ENCODE measurements at places on chromosomes 4 and X. TPM values are rescaled to one million over a fixed set of nuclear protein-coding genes. Genes with fewer than 3 reads are reported as not detected.

- no peak for DNase-seq
- no peaks in the 10 kb centered on the region for H3K36me3 ChIP-seq
- no peaks in the 10 kb centered on the region for H3K27me3 ChIP-seq
- H3K4me3 ChIP-seq = no peak overlapping the region
These were observed 215.3 kb upstream of the AR start for GRCh38 chrX:67328476-67328875.

GRCh38 chr4:82430964-82431745, 765 bp downstream of the ENOPH1 start:
- H3K4me3 ChIP-seq = peak overlapping the region; percentile 100
- peaks cover 10% of the 10 kb centered on the region for H3K36me3 ChIP-seq
- peak overlapping the region; percentile 100 for H3K27ac ChIP-seq
- peak; percentile 26 for DNase-seq
- H3K27me3 ChIP-seq = no peaks in the 10 kb centered on the region
- peaks cover 15% of the 10 kb centered on the region for H3K4me1 ChIP-seq

GRCh38 chrX:120090208-120090607, 12.7 kb upstream of the RHOXF2B start:
- H3K36me3 ChIP-seq = no peaks in the 10 kb centered on the region
- H3K27ac ChIP-seq = no peak overlapping the region
- no peaks in the 10 kb centered on the region for H3K27me3 ChIP-seq
- H3K4me1 ChIP-seq = no peaks in the 10 kb centered on the region
- no peak overlapping the region for H3K4me3 ChIP-seq

- H3K4me1 ChIP-seq = no peaks in the 10 kb centered on the region
- H3K36me3 ChIP-seq = no peaks in the 10 kb centered on the region
- H3K27me3 ChIP-seq = no peaks in the 10 kb centered on the region
These were observed 17.0 kb downstream of the PDGFC start for GRCh38 chr4:156954587-156954986.

- no peaks in the 10 kb centered on the region for H3K4me1 ChIP-seq
- no peaks in the 10 kb centered on the region for H3K36me3 ChIP-seq
- no peaks in the 10 kb centered on the region for H3K27me3 ChIP-seq
- no peak overlapping the region for H3K27ac ChIP-seq
- H3K4me3 ChIP-seq = no peak overlapping the region
These were observed 48.4 kb upstream of the RPS6KA3 start for GRCh38 chrX:20315140-20315539.

GRCh38 chr4:79886557-79886956, 186.5 kb downstream of the ANTXR2 start:
- DNase-seq = no peak
- no peaks in the 10 kb centered on the region for H3K36me3 ChIP-seq
- no peaks in the 10 kb centered on the region for H3K27me3 ChIP-seq
- no peak overlapping the region for H3K4me3 ChIP-seq

- no peaks in the 10 kb centered on the region for H3K4me1 ChIP-seq
- no peaks in the 10 kb centered on the region for H3K27me3 ChIP-seq
- H3K36me3 ChIP-seq = peaks cover 29% of the 10 kb centered on the region
- H3K27ac ChIP-seq = no peak overlapping the region
- no peak overlapping the region for H3K4me3 ChIP-seq
These were observed 14.7 kb upstream of the CLCN4 start for GRCh38 chrX:10142041-10142599.

- no peak overlapping the region for H3K4me3 ChIP-seq
- peaks cover 15% of the 10 kb centered on the region for H3K27me3 ChIP-seq
- H3K27ac ChIP-seq = no peak overlapping the region
- DNase-seq = no peak
These were observed 4.8 kb downstream of the CPE start for GRCh38 chr4:165383591-165384073.

- H3K36me3 ChIP-seq = no peaks in the 10 kb centered on the region
- no peak overlapping the region for H3K27ac ChIP-seq
- no peak for DNase-seq
- no peaks in the 10 kb centered on the region for H3K4me1 ChIP-seq
These were observed 170.9 kb downstream of the APBB2 start for GRCh38 chr4:41043465-41043864.

GRCh38 chrX:17882680-17883079, 21.6 kb upstream of the RAI2 start:
- no peak overlapping the region for H3K27ac ChIP-seq
- no peak overlapping the region for H3K4me3 ChIP-seq
- no peaks in the 10 kb centered on the region for H3K4me1 ChIP-seq
- DNase-seq = no peak
- H3K36me3 ChIP-seq = no peaks in the 10 kb centered on the region

DNA sequence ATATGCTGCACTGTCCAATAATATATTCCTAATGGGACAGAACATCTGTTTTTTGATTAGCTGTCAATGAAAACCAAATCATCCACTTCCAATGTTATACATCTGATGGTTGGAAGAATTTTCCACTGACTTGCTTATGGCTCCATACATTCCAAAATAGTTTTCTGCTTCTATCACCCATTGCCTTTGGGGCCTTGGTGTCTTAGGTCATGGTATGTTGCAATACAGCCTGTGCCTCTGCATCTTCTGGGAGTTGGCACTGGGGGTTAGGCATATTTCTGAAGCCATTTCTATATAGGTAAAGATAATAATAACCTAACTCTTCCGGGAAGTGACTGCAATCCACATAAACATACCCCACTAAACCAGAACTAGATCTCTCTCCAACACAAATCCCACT, 53.2 kb upstream of the NR3C2 start:
- no peaks in the 10 kb centered on the region for H3K4me1 ChIP-seq
- no peak overlapping the region for H3K27ac ChIP-seq
- DNase-seq = no peak
- H3K27me3 ChIP-seq = no peaks in the 10 kb centered on the region
- H3K4me3 ChIP-seq = no peak overlapping the region
- no peaks in the 10 kb centered on the region for H3K36me3 ChIP-seq

DNA sequence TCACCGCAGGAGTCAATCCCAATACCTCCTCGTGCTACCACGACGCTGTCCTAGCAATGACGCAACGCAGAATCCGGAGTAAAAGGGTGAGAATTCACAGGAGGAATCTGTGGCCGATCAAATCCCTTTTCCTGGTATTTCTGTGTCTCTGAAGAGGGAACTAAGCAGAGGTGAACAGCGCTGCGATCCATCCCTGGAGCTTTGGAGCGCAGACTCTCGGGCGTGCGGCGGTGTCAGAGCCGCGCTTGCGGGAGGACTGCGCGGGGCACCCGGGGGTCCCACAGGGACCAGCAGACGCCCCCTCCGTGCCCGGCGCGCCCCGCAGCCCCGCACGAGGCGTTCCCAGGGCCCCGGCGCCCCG, 17.2 kb upstream of the ZNF718 start:
- H3K4me1 ChIP-seq = peaks cover 7% of the 10 kb centered on the region
- no peak overlapping the region for H3K4me3 ChIP-seq
- H3K27ac ChIP-seq = no peak overlapping the region
- DNase-seq = no peak

- no peak for DNase-seq
- H3K4me3 ChIP-seq = no peak overlapping the region
- no peaks in the 10 kb centered on the region for H3K4me1 ChIP-seq
- no peak overlapping the region for H3K27ac ChIP-seq
- no peaks in the 10 kb centered on the region for H3K36me3 ChIP-seq
- H3K27me3 ChIP-seq = no peaks in the 10 kb centered on the region
These were observed 16.4 kb downstream of the SMIM10L2A start for GRCh38 chrX:135437867-135438733.

GRCh38 chrX:131277543-131278136, 11.5 kb downstream of the IGSF1 start:
- H3K4me3 ChIP-seq = no peak overlapping the region
- H3K27me3 ChIP-seq = no peaks in the 10 kb centered on the region
- H3K27ac ChIP-seq = no peak overlapping the region
- H3K36me3 ChIP-seq = no peaks in the 10 kb centered on the region
- H3K4me1 ChIP-seq = no peaks in the 10 kb centered on the region

DNA sequence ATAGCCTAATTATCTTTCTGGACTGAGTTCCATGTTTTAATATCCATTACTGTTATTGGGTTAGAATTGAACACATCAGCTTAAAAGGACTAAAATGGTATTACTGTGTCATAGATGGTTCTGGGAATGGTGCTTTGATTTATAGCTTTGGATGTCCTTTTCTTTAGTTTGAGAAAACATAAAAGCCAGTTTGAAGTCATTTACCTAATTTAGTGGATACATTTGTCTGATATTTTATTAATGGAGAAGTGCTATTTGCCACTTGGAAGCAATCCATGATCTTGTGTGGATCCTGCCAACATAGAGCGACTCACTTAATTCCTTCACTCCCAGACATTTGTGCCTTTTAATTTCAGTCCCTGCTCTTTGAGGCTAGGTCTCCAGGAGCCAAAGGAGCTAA, 212.4 kb upstream of the PACRGL start:
- no peak overlapping the region for H3K27ac ChIP-seq
- no peak overlapping the region for H3K4me3 ChIP-seq
- H3K4me1 ChIP-seq = no peaks in the 10 kb centered on the region
- H3K27me3 ChIP-seq = no peaks in the 10 kb centered on the region
- no peak for DNase-seq

GRCh38 chrX:42276982-42277690, 353.8 kb upstream of the CASK start:
- no peak overlapping the region for H3K4me3 ChIP-seq
- no peaks in the 10 kb centered on the region for H3K4me1 ChIP-seq
- H3K27ac ChIP-seq = no peak overlapping the region
- no peak for DNase-seq

GRCh38 chrX:45840411-45840950, 639.8 kb upstream of the DIPK2B start:
- no peak overlapping the region for H3K27ac ChIP-seq
- no peak for DNase-seq
- H3K4me1 ChIP-seq = no peaks in the 10 kb centered on the region
- H3K27me3 ChIP-seq = no peaks in the 10 kb centered on the region
- H3K4me3 ChIP-seq = no peak overlapping the region

DNA sequence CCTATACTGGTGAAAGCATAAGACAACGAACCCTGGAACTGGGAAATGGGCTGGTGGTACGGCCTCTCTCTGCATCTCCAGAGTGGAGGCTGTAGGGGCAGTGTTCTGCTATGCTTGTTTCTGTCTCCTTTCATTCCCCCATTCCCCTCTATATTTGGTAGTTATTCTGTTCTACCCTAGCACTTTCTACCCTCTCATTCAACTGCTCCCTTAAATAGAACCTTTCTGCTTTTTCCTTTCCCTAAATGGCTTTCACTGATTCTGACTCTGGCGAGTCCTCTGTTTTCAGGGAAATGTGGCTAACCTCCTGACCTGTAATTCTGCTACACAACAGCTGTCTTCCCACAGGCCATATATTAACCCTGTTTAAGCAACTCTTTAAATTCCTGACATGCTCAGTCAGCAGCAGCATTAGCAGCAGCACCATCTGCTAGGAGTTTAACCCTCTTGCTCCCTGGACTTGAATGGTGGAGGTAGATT, 94.2 kb downstream of the CXCL13 start:
- H3K27me3 ChIP-seq = no peaks in the 10 kb centered on the region
- no peaks in the 10 kb centered on the region for H3K36me3 ChIP-seq
- no peak for DNase-seq
- no peak overlapping the region for H3K27ac ChIP-seq
- H3K4me1 ChIP-seq = no peaks in the 10 kb centered on the region

- H3K27me3 ChIP-seq = no peaks in the 10 kb centered on the region
- H3K36me3 ChIP-seq = no peaks in the 10 kb centered on the region
- H3K27ac ChIP-seq = peak overlapping the region; percentile 41
- H3K4me3 ChIP-seq = peak overlapping the region; percentile 53
- no peak for DNase-seq
These were observed 32.9 kb upstream of the STX18 start for GRCh38 chr4:4574792-4575191.

DNA sequence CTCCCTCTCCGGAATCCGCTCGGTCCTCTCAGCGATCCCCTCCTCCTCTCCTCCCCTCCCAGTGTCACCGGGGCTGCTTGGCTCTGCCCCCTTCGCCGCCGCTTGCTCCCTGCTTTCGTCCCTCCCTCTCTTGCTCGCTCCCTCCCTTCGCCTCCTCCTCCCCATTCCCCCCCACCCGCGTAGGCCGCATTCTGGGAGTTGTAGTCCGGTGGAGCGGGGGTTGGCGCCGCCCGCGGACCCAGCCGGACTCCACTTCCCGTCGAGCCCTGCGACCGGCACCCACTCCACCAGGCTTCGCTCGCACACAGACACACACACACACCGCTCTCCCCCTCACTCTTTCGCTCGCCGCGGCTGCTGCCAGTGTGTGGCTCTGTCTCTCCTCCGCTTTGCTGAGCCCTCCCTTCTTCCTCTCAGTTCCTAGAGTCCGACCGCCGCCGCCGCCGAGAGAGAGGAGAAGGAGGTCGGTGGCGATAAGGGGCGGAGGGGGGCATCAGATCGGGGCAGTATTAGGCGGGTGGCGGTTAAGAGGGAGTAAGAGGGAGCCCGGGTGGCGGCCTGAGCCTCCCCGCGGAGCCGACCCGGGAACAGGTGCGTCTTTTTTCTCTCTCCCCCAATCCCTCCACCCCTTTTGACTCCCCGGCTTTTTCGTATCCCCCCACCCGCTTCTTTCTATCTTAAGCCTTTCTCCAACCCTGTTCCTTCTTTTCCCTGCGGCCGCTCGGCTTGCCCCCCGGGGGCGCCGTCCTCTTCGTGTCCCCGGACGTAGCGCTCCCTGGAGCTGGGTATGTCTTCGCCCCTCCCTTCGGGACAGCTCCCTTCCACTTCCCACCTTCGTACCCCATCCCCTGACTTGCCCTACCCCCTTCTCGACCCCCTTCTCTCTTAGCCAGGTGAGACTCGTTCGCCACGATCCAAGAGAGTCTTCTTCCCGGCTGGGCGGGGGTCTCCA, at the start of gene BCORL1:
BCORL1 (plus strand) TSS at position 336 of the 952 bp plus-strand sequence. CDS start 22,597 bp downstream, outside the sequence.
- H3K4me3 ChIP-seq = no peak within 1 kb of the TSS
- no peaks in the 10 kb centered on the region for H3K27me3 ChIP-seq
- no peaks in the 10 kb centered on the region for H3K36me3 ChIP-seq
- DNase-seq = peak; percentile 71
- peak within 1 kb of the TSS; percentile 48 for H3K27ac ChIP-seq

GRCh38 chrX:153582896-153583295, 16.0 kb downstream of the CCNQ start:
- no peaks in the 10 kb centered on the region for H3K27me3 ChIP-seq
- peaks cover 9% of the 10 kb centered on the region for H3K36me3 ChIP-seq
- H3K27ac ChIP-seq = no peak overlapping the region
- H3K4me1 ChIP-seq = peaks cover 4% of the 10 kb centered on the region

The CLDN2 gene
- total RNA-seq = not detected

The DUX4 gene
- total RNA-seq = not detected

The ZNF630 gene
- 3.1 TPM for total RNA-seq

The SOWAHB gene
- not detected for total RNA-seq

The TMEM33 gene
- 33.5 TPM for total RNA-seq

The OTC gene
- not detected for total RNA-seq

The PSAPL1 gene
- not detected for total RNA-seq

The ADGRG4 gene
- total RNA-seq = not detected

Measured in natural killer cell (primary cell).